ENCODE measurements at places on chromosomes 16 and 17.

GRCh38 chr17:44501866-44502375 is 1.3 kb downstream of the GPATCH8 start:
- no peak for DNase-seq

- no peak for DNase-seq
These were observed 298.1 kb upstream of the N4BP1 start for GRCh38 chr16:48907906-48908634.

DNA sequence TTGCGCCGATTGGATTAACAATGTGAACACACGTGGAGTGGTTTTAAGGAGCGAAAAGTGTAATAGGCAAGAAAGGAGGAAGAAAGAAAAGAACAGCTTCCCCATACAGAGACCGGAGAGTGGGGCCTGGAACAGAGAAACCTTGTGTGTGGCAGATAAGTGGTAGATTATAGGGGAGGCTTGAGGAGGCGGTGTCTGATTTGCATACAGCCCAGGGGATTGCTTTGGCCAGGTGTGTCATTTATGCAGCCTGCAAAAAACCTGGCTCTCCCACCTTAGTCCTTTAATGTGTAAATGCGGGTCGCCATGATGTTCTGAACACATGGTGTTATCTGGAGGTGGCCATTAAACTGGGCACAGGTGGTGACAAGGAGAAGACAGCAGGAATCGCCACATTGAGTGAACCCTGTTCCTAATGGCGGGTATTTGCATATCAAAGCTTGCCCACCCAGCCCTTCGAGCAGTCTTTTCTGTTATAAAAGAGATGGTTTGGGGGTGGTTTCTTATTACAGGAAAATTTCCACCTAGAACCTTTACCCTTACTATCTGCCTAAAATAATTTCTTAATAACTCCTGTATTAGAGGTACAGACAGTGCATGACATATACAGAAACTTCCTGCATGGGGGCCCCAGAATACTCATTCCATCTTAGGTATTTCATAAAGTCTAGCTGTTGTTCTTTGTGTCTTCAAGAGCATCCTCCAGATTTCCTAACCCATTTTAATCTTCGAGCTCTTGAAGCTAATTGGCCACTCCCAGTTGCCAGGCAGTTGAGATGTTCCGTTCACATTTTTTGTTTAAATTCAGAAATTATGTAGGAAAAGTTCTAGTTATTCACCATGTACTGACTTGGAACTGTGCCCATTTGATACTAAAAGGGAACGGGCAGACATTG is 292.5 kb downstream of the RBFOX1 start:
- no peak for DNase-seq

- no peak for DNase-seq
These were observed 268.7 kb upstream of the CDH5 start for GRCh38 chr16:66097751-66098150.
